Left lung (tissue), 14 donors: ENCODE measurements at places on chromosomes 13 and 19. TPM values are rescaled to one million over a fixed set of nuclear protein-coding genes. Genes with fewer than 3 reads are reported as not detected.

- no peak for DNase-seq
These were observed 993 bp downstream of the FUT6 start for GRCh38 chr19:5838353-5839064.

DNA sequence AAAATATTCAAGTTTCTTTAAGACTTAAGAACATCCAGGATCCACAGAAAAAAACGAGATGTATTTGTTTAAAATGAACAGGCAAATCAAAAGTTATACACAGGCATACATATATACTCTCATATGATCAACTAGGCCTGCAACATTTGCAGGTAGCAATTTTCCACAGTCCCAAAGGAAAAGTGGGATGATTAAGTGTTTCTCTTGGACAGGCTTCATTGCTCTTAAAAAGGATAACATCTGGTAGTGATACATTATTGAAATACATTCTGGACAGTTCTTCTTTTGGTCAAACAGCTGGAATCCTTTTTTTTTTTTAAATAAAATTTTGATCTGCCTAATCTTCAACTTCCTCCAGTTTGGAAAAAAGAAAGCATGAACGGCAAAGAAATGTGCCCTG lies 114.8 kb upstream of the TDRD3 start:
- no peak for DNase-seq

GRCh38 chr13:48535766-48536165 lies 2.9 kb upstream of the RCBTB2 start:
- no peak for DNase-seq

Gene SOX1
- not detected for total RNA-seq

GRCh38 chr19:19461671-19462622 lies 53.4 kb downstream of the TSSK6 start:
- peak; percentile 60 for DNase-seq

DNA sequence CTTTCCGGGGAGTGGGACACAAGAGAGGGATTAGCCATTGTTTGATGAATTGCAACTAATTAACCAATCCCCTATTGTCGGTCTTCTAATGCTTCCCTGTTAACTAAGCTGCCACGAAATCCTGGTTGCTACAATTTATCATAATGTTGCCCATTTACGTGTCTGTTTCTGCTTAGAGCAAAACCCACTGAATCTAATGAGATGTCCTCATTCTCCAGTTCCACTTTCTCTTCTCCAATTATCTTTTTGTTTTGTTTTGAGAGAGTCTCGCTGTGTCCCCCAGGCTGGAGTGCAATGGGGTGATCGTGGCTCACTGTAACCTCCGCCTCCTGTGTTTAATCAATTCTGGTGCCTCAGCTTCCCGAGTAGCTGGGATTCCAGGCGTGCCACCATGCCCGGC lies 5.2 kb upstream of the DPP9 start:
- DNase-seq: no peak

DNA sequence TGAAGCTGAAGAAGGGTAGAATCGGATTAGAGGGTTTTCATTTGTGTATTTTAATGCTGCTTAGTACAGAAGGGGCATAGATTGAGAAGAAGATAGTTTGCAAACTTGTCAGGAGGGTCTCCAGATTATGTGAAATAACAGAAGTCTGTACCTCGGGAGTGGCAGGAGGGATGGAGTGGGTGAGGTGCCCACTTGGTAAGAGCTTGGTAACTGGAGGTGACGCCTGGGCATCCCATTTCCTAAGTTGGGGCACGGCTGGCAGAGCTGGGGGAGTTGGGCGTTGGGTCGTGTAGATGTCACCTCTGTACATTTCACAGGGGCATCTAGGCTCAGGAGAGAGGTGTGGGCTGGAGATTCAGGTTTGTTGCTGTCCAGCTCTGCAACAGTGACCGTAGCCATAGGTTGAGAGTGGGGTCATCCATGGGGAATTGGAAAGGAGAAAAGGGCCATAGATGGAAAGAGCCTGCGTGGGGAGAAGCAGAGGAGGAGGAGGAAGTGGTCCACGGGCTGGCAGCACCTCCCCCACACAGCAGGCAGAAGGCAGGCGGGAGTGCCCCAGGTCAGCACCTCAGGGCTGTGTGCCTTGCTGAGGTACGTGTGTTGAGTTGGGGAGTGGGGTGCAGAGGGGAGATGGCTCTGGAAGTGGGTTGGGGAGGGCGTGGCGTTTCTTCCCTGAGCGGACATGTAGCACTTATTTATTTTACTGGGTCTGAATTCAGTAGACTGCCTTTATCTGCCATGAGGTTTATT lies 31.2 kb downstream of the MPHOSPH8 start:
- DNase-seq: no peak

Gene TEX101
- total RNA-seq: not detected

Gene USE1
- 25.6 TPM for total RNA-seq

DNA sequence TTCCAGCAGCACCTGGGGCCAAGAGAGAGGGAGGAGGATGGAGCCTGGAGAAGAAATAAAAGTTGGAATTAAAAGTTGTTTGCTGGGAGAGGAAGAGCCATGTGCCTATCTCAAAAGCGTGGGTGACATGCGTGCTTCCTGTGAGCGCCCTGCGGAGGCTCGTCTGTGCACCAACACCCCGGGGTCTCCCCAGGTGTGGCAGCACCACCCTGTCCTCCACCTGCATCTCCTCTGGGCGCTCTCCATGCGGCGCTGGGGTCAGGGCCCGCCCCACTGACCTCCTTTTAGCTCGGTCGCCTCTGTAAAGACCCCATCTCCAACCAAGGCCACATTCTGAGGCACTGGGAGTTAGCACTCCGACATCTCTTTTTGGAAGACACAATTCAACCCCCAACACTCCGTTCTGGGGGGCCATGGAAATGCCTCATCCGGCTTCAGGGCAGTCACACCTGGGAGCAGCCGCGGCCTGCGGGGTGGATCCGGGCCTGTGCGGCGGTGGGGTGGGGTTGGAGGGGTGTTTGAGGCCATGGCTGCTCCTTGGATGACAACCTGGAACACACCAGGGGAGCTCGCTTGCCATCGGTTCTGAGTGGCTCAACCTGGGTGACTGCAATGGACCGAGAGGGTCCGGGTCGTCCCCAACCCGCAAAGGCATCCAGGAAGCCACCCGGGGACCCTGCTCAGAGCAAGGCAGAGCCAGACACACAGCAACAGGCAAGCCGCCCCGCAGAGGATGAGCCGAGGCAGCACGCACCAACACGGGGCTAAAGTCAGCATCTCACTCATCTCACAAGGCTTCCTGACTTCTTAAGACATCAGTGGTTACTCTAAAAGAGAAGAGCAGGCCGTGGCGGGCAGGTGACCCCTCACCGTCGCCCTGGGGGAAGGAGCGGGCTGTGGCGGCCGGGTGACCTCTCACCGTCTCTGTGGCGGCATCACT lies 79.4 kb upstream of the MCF2L start:
- DNase-seq: no peak

DNA sequence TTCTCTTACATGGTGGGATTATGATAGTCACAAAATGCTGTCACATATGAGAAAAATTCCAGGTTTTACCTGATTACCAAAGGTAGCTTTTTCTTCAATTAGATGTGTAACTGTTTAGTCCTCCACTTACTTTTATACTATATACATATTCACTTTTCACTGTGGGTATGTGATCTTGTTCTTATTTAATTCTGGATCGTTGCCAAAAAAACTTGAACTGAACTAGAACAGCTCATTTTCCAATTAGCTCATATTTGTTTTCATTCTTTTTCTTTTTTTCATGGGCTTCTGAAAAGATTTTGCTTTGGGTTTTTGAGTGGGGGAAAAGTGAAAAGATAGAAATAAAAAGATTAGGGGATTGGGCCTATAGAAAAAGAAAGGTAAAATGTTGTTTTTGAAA lies 291.9 kb downstream of the NDFIP2 start:
- no peak for DNase-seq

DNA sequence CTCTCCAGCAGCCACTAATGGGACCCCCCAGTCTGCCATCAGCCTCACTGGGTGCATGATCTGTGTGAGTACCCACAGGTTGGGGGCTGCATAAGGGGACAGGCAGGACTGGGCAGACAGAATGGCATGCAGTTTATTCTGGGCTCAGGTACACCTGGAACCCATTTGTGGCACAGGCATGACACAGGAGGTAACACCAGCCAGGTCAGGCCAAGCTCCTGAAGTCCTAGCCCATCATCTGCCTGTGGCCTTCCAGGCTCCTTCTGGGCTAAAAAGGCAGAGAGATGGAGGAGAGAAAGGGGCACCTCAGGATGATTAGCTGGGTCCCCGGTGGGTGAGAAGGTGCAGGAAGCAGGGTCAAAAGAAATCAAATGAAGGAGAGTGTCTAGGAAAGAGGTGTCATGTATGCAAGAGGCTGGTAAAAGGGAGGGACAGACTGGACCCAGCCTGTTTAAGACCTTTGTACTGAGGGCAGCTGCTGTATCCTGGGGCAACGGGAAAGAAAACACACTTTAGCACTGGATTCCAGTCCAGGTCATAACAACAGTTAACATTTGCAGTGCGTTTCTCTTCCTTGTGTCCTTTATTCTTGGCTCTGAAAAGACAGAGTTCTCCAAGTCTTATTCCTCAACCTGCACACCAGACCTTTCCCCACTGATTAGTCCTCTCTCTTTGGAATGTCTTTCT lies 20.2 kb upstream of the DGKH start:
- no peak for DNase-seq

DNA sequence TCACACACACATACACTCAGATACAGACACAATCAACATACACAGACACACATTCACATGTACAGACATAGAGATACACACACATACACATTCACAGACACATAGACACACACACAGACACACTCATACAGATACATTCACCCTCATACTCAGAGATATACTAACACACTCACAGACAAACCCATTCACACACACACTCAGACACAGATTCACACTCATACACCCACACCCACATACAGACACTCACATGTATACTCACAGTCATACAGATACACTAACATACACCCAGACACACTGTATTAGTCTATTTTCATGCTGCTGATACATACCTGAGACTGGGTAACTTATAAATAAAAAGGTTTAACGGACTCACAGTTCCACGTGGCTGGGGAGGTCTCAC lies 30.8 kb downstream of the GJA3 start:
- no peak for DNase-seq

DNA sequence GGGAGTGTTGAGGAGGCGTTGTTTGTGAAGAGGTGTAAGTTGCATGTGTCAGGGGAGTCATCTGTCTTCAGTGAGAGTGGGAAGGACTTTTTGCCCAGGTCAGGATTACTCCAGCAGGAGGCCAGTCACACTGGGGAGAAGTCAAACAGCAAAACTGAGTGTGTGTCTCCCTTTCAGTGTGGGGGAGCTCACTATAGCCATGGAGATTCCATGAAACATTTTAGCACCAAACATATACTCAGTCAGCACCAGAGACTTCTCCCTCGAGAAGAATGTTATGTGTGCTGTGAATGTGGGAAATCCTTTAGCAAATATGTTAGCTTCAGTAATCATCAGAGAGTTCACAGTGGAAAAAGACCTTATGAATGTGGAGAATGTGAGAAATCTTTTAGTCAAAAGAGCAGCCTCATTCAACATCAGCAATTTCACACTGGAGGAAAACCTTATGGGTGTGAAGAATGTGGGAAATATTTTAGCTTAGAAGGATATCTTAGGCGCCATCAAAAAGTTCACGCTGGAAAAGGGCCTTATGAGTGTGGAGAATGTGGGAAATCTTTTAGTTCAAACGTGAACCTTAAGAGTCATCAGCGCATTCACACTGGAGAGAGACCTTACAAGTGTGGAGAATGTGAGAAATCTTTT lies 8.4 kb upstream of the ZNF587 start:
- no peak for DNase-seq

Gene RUBCNL
- total RNA-seq: 6.6 TPM

DNA sequence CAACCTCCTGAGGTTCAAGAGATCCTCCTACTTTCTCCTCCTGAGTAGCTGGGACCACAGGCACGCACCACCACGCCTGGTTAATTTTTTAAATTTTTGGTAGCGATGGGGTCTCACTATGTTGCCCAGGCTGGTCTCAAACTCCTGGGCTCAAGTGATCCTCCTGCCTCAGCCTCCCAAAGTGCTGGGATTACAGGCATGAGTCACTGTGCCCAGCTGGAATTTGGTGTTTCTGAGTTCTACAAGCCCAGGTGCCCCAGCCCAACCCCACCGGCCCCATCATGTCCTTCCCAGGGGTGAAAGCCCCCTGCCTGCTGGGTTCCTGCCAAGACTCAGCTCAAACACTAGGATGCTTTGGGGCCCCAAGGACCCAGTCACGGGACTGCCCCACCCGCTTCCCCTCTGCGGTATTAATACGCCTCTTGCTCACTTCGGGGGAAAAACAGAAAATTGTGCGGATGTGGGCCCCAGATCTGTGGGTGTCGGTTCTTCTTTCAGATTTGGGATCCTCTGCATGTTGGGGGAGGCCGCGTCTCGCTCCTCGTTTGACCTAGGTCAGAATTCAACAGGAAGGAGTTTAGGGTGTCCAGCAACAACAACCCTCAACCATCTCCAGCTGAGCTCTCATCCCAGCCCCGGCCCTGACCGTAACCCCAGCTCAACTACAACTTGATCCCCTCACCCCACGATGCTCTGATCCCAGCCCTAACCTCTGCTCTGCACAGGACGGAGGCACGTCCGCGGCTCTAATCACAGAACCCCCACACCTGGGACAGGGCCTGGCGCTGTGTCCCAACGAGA lies 3.7 kb upstream of the FCER2 start:
- DNase-seq: no peak

Gene BEST2
- not detected for total RNA-seq

- DNase-seq: no peak
These were observed 1.2 kb downstream of the LACC1 start for GRCh38 chr13:43880926-43881325.

GRCh38 chr19:32200312-32201038 lies 144.9 kb upstream of the ZNF507 start:
- no peak for DNase-seq
